Fibroblast of villous mesenchyme (primary cell): ENCODE measurements at places on chromosomes 3 and 15. TPM values are rescaled to one million over a fixed set of nuclear protein-coding genes. Genes with fewer than 3 reads are reported as not detected.

The MST1R gene
- under 0.01 and 0.32 TPM in 2 replicates for total RNA-seq

The RNF7 gene
- 43.5 and 57.0 TPM in 2 replicates for total RNA-seq

The ADAMTS7 gene
- total RNA-seq: 16.4 and 17.4 TPM in 2 replicates

The ANKRD63 gene
- not detected in 2 replicates for total RNA-seq

The ISY1 gene
- 27.4 and 32.4 TPM in 2 replicates for total RNA-seq

The HCN4 gene
- not detected in 2 replicates for total RNA-seq

The RYK gene
- total RNA-seq: 103 and 161 TPM in 2 replicates

The UROC1 gene
- total RNA-seq: under 0.01 TPM in 1 of 2 replicates, not detected in the other

The BCHE gene
- total RNA-seq: 1.6 and 2.6 TPM in 2 replicates

The TIMP4 gene
- 1.3 TPM in 2 replicates for total RNA-seq

The CCDC12 gene
- 18.6 and 25.4 TPM in 2 replicates for total RNA-seq

The NR1I2 gene
- under 0.01 TPM in 2 replicates for total RNA-seq

The CAMK2N2 gene
- total RNA-seq: under 0.01 TPM in 1 of 2 replicates, not detected in the other

The GBE1 gene
- 169 and 231 TPM in 2 replicates for total RNA-seq

The ADAMTSL3 gene
- under 0.01 TPM in 2 replicates for total RNA-seq

The CCDC33 gene
- 0.86 and 1.9 TPM in 2 replicates for total RNA-seq

The CIDEC gene
- total RNA-seq: not detected in 2 replicates

The HOMER2 gene
- 1.3 TPM in 2 replicates for total RNA-seq

The TADA3 gene
- 92.4 and 109 TPM in 2 replicates for total RNA-seq

The POLQ gene
- total RNA-seq: 6.4 and 6.9 TPM in 2 replicates

The CCDC54 gene
- not detected in 2 replicates for total RNA-seq

The WDR49 gene
- total RNA-seq: under 0.01 and 0.32 TPM in 2 replicates

The SLC22A14 gene
- 0.32 and 0.86 TPM in 2 replicates for total RNA-seq

The LCTL gene
- 0.32 and 0.43 TPM in 2 replicates for total RNA-seq

The MORC1 gene
- not detected in 2 replicates for total RNA-seq

The SCN5A gene
- total RNA-seq: 0.43 and 0.97 TPM in 2 replicates

The ERICH6 gene
- total RNA-seq: 0.32 and 0.43 TPM in 2 replicates

The TRIM42 gene
- not detected in 2 replicates for total RNA-seq

The ASB7 gene
- 13.8 and 16.1 TPM in 2 replicates for total RNA-seq

The CCR3 gene
- not detected in 2 replicates for total RNA-seq

The OR4M2 gene
- total RNA-seq: not detected in 2 replicates

The GOLGA6B gene
- total RNA-seq: not detected in 2 replicates

The INSYN1 gene
- under 0.01 and 0.64 TPM in 2 replicates for total RNA-seq

The TMED3 gene
- total RNA-seq: 98.2 and 104 TPM in 2 replicates

The HACD2 gene
- 19.3 and 51.8 TPM in 2 replicates for total RNA-seq

The ILDR1 gene
- total RNA-seq: not detected in 2 replicates

The PLIN1 gene
- under 0.01 and 0.43 TPM in 2 replicates for total RNA-seq

The SLC35G2 gene
- 5.8 and 17.3 TPM in 2 replicates for total RNA-seq

The KLHL6 gene
- total RNA-seq: not detected in 2 replicates

The CSNK1G1 gene
- 33.2 and 37.6 TPM in 2 replicates for total RNA-seq

The KCNAB1 gene
- total RNA-seq: 0.64 TPM in 1 of 2 replicates, not detected in the other

The TMEM45A gene
- 31.2 and 53.1 TPM in 2 replicates for total RNA-seq

The PLA2G4E gene
- not detected in 2 replicates for total RNA-seq

The CCDC9B gene
- 35.4 and 40.3 TPM in 2 replicates for total RNA-seq

The EFHB gene
- total RNA-seq: under 0.01 TPM in 1 of 2 replicates, not detected in the other

The ADGRG7 gene
- total RNA-seq: not detected in 2 replicates

The MYRIP gene
- not detected in 2 replicates for total RNA-seq
